ENCODE measurements at places on chromosomes 11 and 22.

DNA sequence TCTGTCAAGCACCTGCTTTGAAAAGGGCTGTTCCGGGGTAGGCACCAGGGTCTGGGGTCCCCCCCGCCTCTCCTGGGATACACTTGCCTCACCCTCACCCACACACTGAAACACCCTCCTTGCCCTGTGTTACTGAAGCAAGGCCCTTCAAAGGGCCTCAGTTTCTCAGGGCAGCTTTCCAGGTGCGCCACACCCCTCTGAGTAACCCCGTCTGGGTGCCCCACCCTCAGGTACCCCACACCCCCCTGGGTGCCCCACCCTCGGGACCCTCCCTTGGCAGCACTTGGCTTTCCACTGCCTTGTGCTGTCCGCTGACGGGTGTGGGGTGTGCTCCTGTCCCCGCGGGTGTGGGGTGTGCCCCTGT is 413.6 kb downstream of the TBC1D22A start:
- DNase-seq: no peak

GRCh38 chr11:92550871-92551270 is 326.3 kb downstream of the FAT3 start:
- no peak for DNase-seq

DNA sequence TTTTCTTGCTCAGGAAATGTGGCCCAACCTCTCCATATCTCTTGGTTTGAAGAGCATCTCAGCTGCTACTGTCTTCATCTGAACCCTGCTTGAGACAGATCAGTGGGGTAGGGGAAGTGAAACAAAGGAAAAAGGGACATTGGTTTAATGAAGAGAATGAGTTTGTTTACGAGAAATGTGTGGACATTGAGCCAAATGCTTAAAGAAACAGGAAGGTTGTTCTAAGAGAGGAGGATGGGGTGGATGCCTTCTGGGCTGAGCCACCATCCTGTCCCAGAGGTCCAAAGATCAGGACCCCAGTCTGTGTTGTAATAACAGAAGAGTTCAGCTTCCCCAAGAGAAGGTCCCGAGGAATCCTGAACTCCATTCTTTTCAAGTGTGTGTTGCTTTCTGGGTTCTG is 369.7 kb downstream of the INSC start:
- no peak for DNase-seq

- DNase-seq: no peak
Observed at GRCh38 chr11:44607319-44607962, 42.0 kb downstream of the CD82 start.

- DNase-seq: peak; percentile 80
Observed at GRCh38 chr11:118437208-118438125, 1.2 kb downstream of the KMT2A start.

DNA sequence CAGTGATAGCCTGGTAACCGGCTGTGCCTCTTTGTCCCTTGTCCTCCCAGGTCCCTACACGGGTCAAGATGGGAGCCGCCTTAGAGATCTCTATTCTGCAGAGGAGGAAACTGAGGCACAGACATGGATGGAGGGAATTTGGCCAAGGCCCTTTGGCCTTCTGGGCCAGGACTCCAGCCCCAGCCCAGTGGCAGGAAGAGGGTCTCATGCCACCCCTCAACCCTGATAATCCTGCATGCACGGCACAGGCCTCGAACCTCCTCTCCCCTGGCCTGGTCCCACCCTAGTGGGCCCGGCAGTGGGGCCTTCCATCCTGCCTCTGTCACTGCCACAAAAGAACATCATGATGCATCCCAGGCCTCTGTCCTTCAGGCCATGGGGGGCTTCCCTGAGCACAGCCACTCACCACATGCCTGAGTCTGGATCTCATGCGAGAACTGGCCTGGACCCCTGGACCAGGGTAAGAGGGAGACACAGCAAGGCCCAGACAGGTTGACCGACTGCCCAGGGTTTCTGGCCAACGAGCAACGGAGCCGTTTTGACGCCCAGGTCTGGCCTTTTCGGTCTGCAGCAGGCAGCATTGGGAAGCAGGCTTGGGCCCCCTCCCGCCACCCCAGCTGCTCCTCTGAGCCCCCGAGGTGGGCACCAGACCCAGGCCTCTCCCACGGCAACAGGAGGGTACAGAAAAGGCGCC is 6.5 kb downstream of the LINC01488 start:
- no peak for DNase-seq

DNA sequence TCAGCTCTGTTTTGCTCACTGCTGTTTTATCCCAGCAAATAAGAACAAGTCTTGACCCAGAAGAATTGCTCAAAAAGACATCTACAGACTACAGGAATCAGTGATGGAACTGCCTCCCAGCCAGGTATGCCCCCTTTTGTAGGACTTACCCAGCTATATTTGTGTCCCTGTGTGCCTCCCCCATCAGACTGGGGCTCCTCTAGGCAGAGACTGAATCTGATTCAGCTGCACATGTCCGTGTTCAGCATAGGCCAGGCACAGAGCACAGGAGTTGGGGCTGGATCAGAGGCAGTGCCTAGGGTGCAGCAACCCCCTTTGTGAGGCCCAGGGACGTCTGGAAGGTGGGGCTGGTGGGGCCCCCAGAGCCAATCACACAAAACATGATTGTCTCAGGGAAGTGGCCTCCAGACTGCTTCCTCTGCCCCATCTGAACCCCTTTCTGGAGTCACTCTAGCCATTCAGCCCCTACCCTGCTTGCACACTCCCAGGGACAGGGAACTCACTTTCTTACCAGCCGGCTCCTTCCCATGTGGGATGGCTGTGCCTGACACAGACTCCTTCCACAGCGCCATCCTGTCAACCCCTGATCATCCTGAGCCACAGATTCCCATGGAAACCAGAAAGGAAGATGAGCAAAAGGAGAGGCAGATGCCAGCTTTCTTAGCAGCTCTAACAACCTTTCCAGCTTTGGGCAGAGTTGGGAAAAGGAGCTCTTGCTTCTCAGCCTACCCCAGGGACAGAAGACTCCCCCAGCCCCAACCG is 24.8 kb downstream of the PDE2A start:
- DNase-seq: no peak

GRCh38 chr11:57386178-57386940 is 4.1 kb downstream of the PRG2 start:
- no peak for DNase-seq

DNA sequence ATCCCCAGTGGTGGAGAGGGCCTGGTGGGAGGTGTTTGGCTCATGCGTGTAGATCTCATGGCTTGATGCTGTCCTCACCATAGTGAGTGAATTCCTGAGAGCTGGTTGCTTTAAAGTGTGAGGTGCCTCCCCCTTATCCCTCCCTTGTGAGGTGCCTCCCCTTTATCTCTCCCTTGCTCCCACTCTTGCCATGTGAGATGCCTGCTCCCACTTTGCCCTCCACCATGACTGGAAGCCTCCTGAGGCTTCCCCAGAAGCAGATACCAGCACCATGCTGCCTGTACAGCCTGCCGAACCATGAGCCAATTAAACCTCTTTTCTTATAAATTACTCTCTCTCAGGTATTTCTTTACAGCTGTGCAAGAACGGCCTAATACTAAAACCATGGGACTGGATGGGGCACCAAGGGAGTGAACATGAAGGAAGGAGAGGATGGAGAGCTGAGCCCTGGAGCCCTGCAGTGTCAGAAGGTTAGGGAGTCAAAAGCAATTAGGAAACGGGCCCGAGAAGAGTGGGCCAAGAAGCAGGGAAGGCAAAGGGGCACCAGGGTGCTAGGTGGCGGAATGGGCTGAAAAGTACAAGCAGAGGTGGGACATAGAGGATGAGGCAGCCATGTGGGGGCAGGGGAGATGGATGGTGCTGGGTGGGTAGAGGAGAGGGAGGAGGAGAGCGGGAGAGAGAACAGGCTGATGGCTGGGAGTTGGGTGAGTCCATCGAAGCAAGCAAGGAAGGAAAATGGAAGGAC is 9.4 kb downstream of the IFITM10 start:
- DNase-seq: no peak

- no peak for DNase-seq
Observed at GRCh38 chr22:50338860-50339462, 4.2 kb upstream of the PPP6R2 start.

- DNase-seq: peak; percentile 50
Observed at GRCh38 chr11:65781962-65782815, 1.4 kb upstream of the AP5B1 start.

DNA sequence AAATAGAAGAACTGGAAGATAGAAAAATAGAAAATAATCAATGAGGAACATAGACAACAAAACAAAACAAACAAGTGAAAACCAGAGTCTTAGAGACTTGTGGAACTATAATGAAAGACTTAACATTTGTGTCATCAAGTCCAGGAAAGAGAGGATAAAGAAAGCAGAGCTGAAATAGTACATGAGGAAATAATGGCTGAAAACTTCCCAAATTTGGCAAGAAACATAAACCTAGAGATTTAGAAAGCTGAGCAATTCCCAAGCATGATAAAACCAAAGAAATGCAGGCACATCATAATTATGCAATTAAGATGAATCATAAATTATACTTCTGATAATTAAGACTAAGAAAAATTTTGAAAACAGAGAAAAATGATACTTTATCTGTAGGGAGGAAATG is 614.5 kb downstream of the ETS1 start:
- DNase-seq: no peak

DNA sequence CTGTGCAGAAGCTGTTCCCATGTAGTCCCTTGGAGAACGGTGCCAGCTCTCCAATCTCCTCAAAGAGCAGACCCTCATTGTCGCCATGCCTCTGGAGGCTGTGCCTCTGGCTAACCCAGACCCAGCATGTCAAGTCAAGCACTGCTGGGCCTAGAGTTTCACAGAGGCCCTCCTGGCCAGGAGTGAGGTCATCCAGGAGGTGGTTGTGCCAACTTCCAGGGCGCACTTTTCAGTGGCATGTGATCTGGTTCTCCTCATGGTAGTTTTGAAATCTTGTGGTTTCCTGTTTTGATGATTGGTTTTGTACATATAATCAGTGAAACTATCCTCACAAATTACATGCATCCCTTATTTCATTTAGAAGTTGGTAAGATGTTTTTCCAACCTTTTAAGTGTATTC is 78.9 kb downstream of the PPFIBP2 start:
- no peak for DNase-seq

DNA sequence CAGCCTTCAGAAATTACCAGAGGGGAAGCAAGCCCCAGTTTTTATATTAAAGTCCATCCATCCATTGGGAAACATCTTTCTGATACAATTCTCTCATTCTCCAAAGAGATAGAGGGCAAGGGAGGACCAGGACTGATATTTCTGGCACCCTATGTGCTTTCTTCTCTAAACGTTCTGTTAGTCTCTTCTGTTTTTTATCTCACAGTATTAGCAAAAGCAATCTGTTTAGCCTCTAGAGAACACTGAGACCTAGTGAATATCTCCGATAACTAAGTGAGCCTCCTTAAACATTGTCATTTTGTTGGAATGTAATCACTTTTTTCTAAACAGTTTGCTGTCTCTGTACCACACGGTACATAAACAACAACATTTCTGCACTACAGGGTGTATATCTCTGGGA is 464.6 kb downstream of the JRKL start:
- DNase-seq: no peak

- DNase-seq: peak; percentile 82
Observed at GRCh38 chr11:69010361-69010891, 2.6 kb downstream of the MRGPRF start.

DNA sequence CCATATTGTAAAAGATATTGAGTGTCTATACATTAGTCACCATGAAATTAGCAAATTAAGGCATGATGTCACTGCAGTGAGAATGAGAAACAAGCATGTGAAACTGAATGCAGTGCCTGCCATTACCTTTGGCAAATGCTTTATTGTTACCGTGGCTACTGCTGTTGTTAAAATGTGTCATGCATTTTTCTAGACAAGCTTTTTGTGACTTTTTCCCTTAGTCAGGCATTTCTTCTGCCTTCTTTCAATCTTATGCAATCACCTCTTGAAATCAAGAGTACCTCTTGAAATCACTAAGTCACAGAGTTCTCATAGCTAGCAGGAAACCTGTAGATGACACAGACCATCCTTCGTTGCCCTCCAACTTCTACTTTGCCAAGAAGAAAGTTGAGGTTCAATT is 461.7 kb upstream of the TENM4 start:
- no peak for DNase-seq

DNA sequence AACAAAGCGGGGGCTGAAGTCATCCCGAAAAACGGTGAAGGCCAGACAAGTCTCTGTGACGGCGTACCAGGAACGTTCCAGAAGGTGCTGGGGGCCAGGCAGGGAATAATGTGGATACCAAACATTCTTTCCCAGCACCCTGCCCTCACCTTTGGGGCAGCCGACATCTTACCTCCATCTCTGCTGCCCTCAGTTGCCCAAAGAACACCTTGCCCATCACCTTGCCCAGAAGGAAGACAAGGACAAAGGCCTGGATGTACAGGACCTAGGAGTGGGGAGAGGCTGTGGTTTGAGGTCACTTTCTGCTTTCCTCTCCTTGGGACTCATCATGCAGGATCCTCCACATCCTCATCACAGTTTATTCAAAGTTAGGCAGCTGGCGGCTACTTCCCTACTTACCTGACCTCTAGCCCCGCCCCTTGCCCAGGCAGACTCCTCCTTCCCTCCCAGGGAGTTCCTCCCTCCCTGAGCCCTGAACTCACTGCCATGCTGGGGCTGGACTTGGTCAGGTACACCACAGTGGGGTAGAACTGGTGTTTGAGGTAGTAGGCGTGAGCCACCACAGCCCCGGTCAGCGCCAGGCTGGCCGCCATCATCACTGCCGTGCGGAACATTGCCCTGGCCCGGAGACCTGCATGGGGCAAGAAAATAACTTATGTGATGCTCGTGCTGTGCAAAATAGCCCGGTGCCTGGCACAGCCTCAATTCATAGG is 1.2 kb downstream of the SYVN1 start:
- DNase-seq: peak; percentile 69

GRCh38 chr11:3786781-3787428 is 10.4 kb downstream of the NUP98 start:
- no peak for DNase-seq

- DNase-seq: no peak
Observed at GRCh38 chr11:16876053-16876752, 137.8 kb downstream of the C11orf58 start.

DNA sequence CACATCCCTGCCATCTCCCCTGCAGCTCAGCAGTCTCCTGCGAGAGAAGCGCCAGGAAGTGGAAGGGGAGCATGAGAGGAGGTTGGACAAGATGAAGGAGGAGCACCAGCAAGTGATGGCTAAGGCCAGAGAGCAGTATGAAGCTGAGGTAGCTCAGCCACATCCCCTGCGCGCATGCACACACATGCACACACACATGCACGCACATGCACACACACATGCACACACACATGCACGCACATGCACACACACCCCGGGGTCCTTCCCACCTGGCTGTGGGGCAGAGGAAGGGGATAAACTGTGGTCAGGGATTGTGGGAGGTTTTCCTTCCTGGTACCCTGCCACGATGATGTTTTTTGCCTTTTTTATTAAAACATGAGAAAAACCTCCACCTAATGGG is 65.3 kb downstream of the CEP164 start:
- DNase-seq: peak; percentile 45

DNA sequence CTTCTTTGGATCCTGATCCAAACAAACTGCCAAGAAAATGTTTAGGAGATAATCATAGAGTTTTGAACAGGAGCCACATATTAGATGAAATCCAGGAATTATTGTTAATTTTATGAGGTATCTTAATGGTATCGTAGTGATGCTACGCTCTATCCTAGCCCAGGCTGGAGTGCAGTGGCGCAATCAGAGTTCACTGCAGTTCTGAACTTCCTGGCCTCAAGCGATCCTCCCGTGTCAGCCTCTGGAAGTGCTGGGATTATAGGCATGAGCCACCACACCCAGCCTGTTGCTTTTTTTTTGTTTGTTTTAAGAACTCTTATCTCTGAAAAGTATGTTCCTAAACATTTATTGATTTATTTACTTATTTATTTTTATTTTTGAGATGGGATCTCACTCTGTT is 2.4 kb downstream of the GSTT4 start:
- DNase-seq: no peak

GRCh38 chr11:8597182-8597581 is 3.2 kb upstream of the STK33 start:
- no peak for DNase-seq
